Cerebellum (tissue), 4 donors: ENCODE measurements at places on chromosomes 3 and 15. TPM values are rescaled to one million over a fixed set of nuclear protein-coding genes. Genes with fewer than 3 reads are reported as not detected.

GRCh38 chr3:98900265-98901118 is 1.0 kb downstream of the DCBLD2 start:
- DNase-seq = no peak

DNA sequence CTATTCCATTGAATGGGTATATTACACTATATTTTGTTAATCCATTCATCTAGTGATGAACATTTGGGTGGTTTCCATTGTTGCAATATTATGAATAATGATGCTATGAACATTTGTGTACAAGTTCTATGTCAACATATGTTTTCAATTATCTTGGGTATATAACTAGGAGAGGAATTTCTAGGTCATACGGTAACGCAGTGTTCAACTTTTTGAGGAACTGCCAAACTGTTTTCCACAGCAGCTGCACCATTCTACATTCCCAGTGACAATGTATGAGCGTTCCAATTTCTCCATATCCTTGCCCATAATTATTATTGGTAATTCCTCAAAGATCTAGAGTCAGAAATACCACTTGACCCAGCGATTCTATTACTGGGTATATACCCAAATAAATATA is 24.1 kb upstream of the RORA start:
- DNase-seq = no peak

- no peak for DNase-seq
Measured at GRCh38 chr15:80003934-80004472, 33.0 kb upstream of the BCL2A1 start.

DNA sequence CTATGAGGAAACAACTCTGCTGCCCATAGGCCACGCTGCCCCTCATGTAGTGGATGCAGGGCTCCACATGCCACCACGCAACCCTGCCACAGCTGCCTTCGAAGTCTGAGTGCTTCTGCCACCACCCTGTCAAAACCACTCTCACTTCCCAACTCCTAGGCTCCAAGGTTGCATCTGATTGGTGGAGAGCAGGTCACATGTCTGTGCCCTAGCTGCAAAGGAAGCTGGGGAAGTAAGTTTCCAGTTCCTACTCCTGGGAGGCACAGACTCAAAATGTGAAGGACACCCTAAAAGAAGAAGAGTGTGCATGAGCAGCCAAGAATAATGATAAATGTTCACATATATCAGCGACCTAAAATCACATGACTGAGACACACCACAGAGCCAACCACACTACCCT is 31.9 kb upstream of the TICRR start:
- no peak for DNase-seq

GRCh38 chr15:79635897-79636561 is 203.9 kb downstream of the MINAR1 start:
- no peak for DNase-seq

GRCh38 chr15:23877502-23878412 is 190.7 kb upstream of the NDN start:
- no peak for DNase-seq

DNA sequence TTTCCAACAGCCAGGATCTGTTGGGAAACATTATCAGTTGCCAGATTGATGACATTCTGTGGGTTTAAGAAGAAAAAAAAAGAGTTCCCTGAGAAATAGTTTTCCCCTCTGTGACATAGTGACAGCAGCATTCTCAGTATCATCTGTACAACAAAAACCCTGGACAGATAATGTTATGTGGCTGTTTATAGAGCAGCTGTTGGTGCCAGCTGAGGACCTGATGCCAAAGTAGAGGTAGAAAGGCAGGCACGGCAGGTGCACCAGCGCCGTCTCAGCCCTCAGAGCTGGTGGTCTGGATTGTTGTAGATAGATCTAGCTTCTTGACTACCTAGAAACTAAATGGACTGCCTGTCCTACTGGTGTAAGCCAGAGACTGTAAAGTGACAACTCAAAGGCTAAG is 56.2 kb upstream of the FILIP1L start:
- no peak for DNase-seq

- no peak for DNase-seq
Measured at GRCh38 chr3:16388850-16389441, 123.9 kb downstream of the OXNAD1 start.

GRCh38 chr15:94061041-94061440 is 170.3 kb upstream of the MCTP2 start:
- DNase-seq = no peak

GRCh38 chr15:73924171-73924921 is 1.9 kb upstream of the LOXL1 start:
- DNase-seq = no peak

DNA sequence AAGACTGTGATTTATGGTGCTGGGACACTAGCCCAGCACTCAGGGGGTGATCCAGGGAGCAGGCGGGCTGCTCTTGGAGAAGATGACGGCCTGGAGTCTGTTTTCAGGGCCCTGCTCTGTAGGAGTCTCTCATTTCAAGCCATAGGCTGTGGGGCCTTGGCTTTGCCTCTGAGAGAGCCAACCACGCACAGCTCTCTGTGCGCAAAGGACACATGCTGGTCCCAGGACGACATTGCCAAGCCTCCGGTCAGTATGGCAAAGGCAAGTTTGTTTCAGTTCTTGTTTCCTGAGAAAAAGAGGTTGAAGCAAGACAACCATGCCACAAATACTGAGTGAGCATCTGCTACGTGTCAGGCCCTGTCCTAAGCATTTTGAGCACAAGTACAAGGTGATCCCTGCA is 197.1 kb downstream of the EPHB1 start:
- DNase-seq = peak; percentile 69

DNA sequence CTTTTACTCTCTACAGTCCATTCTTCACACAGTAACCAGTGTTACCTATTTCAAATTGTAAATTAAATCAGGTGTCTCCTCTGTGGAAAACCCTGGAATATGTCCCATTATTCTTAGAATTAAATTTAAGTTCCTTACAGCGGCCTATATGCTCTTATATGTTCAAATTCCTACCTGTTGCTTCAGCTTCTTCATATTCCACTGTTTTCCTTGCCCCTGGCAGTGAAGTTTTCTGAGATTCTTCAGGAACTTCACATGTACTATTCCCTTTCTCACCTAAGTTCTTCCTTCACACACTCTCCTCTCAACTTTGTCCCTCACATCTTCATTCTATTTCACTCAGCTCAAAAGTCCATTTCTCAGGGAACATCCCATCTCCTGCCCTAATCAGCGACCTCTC is 68.8 kb downstream of the IL1RAP start:
- DNase-seq = no peak

- peak; percentile 12 for DNase-seq
Measured at GRCh38 chr15:42772144-42772543, 35.2 kb upstream of the CDAN1 start.

DNA sequence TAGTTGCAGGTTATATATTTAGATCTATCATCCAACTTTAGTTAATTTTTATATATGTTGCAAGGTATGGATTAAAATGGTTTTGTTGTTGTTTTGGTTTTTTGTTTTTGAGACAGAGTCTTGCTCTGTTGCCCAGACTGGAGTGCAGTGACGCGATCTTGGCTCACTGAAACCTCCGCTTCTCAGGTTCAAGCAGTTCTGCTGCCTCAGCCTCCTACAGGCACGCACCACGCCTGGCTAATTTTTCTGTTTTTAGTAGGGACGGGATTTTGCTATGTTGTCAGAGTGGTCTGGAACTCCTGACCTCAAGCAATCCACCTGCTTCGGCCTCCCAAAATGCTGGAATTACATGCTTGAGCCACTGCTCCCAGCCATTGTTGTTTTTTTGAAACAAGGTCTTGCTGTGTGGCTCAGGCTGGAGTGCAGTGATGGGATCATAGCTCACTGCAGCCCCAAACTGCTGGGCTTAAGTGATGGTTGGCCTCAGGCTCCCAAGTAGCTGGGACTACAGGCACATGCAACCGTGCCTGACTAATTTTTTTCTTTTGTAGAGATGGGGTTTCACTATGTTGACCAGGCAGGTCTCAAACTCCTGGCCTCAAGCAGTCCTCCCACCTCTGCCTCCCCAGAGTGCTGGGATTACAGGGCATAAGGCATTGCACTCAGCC is 92.0 kb downstream of the ZNF609 start:
- DNase-seq = no peak

DNA sequence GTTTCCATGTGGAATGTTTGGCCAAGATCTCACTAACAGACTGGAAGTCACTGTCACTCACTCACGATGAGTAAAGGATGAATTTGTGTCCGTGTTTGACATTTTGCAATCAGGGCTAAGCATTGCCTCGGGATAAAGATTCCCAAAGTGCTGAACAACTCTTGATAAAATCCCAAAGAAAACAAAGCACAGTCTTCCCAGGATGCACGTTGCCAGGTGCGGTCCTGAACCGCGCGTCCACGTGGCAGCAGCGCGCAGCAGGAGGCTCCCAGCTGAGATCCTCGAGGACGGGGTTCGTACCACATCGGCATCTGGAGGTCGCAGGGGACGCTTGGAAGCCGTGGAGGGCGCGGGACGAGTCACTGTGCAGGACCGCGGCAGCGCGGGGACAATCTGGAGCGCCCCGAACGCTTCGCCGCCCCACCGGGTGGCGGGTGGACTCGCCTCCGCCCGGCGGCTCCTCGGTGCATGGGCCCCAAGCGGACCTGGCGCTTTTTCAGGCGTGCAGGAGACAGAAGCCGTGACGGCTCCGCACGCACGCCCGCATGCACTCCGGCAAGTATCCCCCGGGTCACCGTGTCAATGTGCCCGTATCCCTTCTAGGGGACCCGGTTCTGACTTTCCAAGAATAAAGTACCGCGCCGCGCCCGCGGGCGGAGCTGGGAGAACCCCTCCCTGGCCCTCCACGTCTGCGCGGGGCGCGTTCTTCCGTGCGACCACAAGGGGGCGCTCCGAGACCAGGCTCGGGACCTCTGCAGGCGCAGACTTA is 17.7 kb downstream of the CPN2 start:
- peak; percentile 78 for DNase-seq

DNA sequence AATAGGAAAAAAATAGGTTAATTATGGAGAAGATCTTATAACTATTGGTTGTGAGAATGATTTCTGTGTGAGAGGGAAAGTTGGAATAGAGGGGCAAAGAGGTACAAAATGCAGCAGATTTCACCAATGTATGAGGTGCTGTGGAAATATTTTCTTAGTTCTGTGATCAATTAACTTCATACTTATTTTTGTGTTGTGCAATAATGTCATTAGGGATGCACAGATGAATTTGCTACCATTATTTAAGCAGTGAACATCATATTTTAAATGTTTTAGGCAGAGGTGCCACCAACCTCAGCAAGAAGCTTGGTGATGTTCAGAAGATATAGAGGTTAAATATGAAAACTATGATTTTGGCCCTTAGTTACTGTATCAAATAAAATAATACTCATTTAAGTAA is 21.6 kb downstream of the MBNL1 start:
- no peak for DNase-seq

DNA sequence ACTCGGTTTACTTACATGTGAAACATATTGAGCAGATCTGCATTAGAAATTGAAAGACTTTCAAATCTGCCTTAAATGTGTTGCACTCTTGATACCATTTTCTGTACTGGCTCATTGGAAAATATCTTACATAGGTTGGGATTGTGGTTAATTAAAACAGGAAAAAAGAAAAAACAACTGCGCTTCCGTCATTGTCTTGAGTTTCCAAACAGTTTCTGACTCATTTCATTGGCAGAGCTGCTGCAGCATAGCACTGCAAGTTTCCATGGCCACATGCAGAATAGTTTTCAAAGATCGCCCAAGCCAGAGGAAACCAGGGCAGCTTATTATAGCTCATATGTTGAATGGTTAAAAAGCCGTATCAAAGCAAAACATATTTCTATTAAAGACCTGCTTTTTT is 446.6 kb upstream of the BCHE start:
- no peak for DNase-seq

GRCh38 chr3:15952543-15953175 is 154.9 kb upstream of the ANKRD28 start:
- DNase-seq = no peak

DNA sequence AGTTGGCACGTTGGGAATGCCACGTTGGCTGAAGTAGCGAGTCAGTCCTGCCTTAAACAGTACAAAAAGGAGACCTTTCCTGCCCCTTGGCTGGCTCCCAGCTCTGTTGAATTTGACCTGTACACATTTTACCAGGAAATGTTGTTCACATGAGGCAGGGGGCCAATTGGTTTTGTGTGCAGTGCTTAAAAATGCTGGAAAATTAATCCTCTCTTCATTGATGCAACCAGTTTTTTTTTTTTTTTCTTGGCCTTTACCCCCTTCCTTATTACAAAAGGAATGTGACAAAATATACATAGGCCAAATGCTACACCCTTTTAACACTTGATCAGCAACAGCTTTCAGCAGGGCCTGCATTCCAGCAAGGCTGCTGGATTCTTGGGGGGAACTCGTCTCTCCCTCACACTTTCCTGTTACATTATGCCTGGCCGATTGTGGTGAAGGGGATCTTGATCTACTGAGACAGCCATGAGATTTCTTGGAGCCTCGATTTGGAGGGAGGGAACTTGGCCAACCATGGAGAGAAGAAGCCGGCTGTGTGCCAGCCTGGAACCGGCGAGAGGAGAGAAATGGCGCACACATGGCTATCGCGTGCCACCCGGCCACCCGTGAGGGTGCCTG is 93.1 kb downstream of the DNASE1L3 start:
- peak; percentile 85 for DNase-seq

- no peak for DNase-seq
Measured at GRCh38 chr3:15973940-15974339, 176.2 kb upstream of the ANKRD28 start.

GRCh38 chr15:51094606-51095569 is at the start of gene TNFAIP8L3:
TNFAIP8L3 (minus strand) TSS chr15:51094906; CDS start chr15:51094595, 311 bp downstream.
- DNase-seq = no peak

DNA sequence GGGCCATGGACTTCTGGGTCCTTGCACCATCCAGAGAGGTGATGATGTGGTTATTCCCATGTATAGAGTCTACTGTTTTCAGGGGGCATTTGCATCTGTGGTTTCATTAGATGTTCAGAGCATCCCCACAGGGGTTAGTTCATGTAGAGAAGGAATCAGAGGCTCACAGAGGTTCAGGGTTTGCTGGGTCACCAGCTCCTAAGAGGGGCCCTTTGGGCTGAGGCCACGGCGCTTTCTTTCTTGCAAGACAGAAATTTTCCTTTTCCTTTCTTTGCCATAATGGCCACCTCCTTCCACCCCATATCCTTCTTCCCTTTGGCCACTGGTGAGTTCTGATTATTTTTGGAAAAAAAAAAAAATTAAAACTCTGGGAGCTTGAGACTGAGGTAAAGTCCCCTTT is 62.3 kb downstream of the APBA2 start:
- no peak for DNase-seq

DNA sequence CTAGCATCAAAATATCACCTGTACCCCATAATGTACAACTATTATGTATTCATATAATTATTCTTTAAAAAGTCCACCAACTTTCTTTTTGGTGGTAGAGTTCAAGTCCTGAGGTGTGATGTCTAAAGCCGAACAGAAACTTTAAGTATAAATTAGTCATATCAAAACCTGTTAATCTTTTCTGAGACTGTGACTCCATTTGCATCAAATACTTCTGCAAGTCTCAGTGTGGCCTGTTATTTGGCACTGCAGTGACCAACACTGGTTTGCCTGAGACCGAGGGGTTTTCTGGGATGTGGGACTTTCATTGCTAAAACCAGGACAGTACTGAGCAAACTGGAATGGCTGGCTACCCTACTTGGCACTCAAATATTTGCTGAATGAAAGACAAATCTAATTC is 7.3 kb downstream of the NGLY1 start:
- no peak for DNase-seq

The PLA1A gene
- 0.73 TPM for total RNA-seq

The TIMP4 gene
- 17.6 TPM for total RNA-seq

The GPR176 gene
- total RNA-seq = 12.6 TPM

The LYZL4 gene
- not detected for total RNA-seq

The ADGRG7 gene
- total RNA-seq = not detected

The CD200 gene
- 49.4 TPM for total RNA-seq
